ENCODE measurements at places on chromosomes 16 and 17.

- no peak for DNase-seq
These were observed 71.3 kb upstream of the CDH5 start for GRCh38 chr16:66295213-66295612.

GRCh38 chr16:73163238-73163815, 115.4 kb upstream of the ZFHX3 start:
- no peak for DNase-seq

- DNase-seq: no peak
These were observed 3.5 kb upstream of the CDH13 start for GRCh38 chr16:82623241-82623640.

DNA sequence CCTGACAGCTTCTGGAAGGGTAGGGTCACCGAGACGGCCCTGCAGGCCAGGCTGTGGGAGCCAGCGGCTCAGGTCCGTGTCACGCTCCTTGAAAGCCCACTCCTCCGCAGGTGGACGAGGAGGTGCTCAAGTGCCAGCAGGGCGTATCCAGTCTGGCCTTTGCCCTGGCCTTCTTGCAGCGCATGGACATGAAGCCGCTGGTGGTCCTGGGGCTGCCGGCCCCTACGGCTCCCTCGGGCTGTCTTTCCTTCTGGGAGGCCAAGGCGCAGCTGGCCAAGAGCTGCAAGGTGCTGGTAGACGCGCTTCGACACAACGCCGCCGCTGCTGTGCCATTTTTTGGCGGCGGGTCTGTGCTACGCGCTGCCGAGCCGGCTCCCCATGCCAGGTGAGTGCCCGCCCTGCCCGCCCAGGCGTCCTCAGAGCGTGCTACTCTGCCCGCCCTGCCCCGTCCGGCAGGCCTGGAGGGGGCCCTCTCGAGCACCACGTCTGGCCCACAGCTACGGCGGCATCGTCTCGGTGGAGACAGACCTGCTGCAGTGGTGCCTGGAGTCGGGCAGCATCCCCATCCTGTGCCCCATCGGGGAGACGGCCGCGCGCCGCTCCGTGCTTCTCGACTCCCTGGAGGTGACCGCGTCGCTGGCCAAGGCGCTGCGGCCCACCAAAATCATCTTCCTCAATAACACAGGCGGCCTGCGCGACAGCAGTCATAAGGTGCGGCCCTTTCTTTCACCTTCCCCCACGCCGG, 1.3 kb downstream of the NAGS start:
- peak; percentile 25 for DNase-seq

DNA sequence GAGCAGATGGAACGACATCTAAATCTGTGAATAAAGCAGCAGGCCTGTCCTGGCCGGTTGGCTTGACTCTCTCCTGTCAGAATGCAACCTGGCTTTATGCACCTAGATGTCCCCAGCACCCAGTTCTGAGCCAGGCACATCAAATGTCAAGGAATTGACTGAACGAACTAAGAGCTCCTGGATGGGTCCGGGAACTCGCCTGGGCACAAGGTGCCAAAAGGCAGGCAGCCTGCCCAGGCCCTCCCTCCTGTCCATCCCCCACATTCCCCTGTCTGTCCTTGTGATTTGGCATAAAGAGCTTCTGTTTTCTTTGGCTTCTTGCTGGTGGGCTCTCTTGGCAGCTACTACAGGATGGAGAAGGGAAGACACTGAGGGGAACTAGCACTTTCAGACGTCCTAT, 4.1 kb upstream of the RSAD1 start:
- no peak for DNase-seq

DNA sequence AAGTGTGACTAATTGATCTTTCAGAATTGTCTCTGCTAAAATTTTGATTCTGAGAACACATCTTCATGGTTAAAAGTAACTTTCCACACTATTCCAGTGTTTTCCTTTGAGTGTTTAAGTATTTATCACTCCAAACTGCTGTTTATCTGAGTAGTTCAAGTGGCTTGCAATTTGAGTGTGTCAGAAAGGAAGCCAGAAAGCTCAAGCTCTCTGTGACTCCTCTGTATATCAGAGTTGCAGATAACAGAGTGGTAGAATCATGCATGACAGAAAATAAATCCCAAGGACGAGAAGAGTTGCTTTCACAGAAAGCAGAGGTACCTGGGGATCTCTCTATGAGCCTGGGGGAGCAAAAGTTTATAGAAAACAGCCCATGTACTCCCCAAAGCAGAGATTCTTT, 130.0 kb downstream of the CYB561 start:
- DNase-seq: no peak

DNA sequence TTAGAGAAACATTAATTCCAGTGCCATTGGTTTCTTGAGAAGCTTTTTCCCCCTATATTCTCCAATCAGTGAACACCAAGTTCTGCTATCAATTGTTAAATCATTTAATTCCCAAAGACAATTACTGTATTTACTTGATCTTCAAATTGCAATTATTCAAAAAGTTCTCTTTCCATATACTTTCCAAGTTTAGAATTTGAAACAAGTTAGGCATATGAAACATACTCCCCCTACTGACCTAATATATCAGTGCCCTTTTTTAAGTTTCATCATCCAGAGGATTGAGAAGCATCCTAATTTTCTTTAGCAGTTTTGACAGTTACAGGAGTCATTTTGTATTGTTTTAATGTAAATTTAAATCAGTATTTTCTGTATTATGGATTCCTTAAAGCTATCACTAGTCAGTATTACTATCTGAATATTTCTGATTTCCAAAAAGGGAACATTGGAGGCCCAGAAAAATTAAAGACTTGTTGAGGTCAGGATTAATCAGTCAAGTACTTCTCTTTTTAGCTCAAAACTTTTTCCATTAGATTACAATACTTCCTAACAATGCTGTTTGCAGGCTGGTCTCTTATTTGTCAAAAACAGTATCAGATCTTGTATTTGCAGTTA, 16.3 kb downstream of the MEIOC start:
- DNase-seq: no peak

DNA sequence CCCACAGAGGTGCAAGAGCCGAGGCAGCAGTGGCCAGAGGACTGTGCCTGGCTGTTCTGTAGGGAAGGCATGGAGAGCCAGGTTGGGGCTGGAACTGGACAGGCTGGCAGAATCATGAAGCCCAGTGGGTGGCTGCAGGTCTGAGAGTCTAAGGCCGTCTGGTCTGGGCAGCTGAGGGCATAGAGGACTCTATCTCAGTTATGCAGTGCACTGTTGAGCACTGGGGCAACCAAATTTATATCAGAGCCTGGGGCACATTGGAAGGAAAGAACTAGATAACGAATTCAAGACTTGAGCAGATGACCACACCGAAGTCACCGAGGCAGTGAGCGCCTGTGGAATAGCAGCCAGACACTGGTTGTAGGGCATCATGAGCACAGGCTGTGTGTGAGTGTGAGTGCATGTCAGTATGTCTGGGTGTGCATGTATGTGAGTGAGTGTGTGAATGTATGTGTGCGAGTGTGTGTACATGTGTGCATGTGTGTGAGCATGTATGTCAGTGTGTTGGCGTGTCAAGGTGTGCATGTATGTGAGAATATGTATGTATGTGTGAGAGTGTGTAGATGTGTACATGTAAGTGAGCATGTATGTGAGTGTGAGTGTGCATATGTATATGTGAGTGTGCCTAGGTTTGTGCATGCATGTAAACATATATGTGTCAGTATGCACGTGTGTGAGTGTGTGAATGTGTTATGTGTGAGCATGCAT, 37.0 kb downstream of the RGS9 start:
- no peak for DNase-seq

DNA sequence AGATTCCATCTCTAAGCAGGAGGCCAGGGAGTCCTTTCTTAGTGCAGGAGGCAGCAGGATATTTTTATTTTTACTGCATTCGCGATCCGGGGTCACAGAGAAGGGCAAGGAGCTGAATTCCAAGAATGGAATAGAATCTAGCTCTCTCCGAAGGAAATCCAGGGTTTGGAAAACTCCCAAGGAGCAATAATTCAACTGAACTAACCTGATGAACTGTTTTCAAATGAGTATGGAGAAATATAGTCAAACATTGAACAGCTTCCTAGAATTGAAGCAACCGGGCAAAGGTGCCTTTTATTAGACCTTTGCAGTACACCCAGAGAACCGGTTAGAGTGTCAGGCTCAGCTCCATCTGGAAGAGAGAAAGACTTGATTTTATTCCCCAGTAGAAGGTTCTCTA, 120.7 kb upstream of the MAF start:
- DNase-seq: no peak

DNA sequence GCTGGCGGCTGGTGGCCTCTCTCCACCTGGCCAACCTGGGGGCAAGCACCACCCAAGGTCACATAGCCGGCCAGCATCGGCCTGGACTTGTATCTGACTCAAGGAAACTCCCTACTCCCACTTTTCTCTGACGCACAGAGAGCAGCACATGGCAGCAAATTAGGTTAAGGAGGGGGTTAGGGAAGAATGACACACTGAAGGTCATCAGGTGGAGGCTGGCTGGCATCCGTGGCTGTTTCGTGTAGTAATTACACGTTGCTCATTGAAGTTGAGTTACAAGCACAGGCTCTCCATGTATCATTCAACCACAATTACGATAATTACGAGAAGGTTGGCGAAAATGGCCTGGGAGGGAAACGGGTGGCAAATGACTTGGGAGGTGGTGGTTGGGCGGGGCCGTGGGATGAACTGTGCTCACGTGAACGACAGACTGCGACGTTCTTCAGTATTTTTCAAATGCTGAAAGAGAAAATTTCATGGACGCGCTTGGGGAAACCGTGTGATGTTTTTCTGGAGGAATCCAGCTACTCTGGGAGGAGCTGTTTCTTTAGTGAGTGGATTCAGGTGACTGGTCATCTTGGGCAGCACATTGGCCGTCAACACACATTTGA, 4.0 kb upstream of the METRNL start:
- DNase-seq: no peak

GRCh38 chr17:48014595-48015111, 22.9 kb downstream of the COPZ2 start:
- no peak for DNase-seq

DNA sequence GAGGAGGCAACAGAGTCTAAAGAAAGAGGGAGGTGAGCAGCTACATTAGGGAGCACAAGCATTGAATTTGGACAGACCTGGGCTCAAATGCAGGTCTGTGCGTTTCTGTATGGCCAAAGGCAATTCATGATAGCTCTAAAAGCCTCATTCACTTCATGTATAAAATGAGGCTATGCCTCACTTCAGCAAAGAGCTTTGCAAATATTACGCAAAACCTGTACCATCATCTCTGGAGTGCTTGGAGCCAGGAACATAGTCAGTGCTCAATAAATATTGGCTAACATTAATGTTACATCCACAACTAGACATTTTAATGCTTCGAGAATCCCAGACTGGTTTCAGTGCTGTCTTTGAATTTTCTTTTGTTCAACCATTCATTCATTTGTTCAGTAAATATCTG, 254.7 kb upstream of the CDH11 start:
- no peak for DNase-seq

GRCh38 chr16:11412175-11412904, 67.1 kb downstream of the RMI2 start:
- no peak for DNase-seq

DNA sequence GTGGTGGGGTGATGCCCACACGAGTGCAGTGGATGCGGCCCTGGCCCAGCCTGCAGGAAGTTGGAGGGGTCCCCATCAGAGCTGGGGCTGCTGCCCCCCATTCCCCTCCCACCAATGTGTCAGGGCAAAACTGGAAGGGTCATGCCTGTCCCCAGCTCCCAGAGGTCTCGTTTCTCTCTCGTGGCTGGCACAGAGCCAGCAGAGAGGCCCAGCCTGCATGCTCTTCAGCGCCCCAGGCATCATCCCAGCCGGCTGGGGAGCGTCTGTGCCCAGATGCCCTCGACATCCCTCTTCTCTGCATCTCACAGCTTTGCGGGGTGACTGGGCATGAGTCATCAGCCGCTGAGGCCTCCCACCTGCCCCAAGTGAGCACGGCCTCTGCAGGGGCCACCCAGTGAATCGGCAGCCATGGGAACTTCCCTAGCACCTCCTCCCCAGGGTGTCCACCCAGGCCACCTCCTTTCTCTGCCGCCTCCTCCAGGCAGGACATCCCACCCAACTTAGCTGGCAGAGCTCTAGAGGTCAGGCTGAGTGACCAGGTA, 9.8 kb upstream of the CSNK1D start:
- DNase-seq: no peak

GRCh38 chr16:65066651-65067050, 55.2 kb downstream of the CDH11 start:
- no peak for DNase-seq

- DNase-seq: no peak
These were observed 544 bp downstream of the CCP110 start for GRCh38 chr16:19524356-19524615.

GRCh38 chr16:54098247-54098646, 188.3 kb downstream of the IRX3 start:
- DNase-seq: no peak

DNA sequence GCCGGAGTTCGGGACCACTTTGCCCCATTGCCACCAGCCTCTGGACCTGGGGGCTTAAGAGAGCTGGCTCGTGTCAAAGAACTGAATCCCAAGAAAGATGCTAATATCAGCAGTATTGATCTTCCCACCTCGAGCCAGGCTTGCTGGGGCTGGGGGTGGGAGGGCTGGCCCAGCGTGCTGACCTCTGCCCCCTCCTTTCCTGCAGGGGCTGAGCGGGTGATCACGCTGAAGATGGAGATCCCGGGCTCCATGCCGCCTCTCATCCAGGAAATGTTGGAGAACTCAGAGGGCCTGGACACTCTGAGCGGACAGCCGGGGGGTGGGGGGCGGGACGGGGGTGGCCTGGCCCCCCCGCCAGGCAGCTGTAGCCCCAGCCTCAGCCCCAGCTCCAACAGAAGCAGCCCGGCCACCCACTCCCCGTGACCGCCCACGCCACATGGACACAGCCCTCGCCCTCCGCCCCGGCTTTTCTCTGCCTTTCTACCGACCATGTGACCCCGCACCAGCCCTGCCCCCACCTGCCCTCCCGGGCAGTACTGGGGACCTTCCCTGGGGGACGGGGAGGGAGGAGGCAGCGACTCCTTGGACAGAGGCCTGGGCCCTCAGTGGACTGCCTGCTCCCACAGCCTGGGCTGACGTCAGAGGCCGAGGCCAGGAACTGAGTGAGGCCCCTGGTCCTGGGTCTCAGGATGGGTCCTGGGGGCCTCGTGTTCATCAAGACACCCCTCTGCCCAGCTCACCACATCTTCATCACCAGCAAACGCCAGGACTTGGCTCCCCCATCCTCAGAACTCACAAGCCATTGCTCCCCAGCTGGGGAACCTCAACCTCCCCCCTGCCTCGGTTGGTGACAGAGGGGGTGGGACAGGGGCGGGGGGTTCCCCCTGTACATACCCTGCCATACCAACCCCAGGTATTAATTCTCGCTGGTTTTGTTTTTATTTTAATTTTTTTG, 8.5 kb downstream of the GJD3 start:
- DNase-seq: no peak

DNA sequence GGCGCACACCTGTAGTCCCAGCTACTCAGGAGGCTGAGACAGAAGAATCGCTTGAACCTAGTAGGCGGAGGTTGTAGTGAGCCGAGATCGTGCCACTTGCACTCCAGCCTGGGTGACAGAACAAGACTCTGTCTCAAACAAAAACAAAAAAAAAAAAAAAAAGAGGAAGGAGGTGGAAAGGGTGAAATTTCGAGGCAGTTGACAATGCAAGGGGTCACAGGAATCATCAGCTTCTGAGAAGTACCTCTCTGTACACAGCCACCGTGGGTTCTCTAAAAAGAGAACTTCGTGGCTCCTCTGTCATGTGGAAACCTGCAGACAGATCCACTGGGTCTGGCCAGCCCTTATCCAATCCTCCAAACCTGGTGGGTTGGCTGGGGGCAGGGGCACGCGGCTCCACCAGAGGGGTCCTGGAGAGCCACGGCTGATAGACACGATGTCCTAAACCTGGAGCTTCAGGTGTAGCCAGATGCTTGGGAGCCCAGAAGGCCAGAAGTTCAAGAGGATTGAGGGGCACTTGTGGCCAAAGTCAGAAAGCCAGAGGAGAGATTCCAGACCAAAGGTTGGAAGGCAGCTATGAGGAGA, 540 bp upstream of the CD300LF start:
- no peak for DNase-seq
